CD4-positive, alpha-beta T cell (primary cell): ENCODE measurements at places on chromosomes 6 and 20.

DNA sequence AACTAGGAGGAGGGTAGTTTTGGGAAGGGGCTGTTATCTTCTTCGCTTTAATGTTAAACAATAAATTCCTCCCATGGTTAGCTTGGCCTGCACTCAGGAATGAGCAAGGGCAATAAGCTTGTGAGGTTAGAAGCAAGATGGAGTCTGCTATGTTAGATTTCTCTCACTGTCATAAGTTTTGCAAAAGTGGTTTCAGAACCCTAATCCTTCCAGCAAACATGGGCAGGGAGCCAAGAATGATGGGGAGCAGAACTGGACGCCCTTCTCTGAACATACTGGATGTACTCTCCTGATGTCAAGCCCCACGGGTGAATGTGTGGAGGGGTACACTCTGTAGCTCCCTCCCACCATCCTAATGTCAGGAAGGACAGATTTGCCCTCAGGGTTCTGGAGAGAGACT lies 22.3 kb downstream of the C6orf163 start:
- H3K27ac ChIP-seq: no peak overlapping the region
- no peaks in the 10 kb centered on the region for H3K4me1 ChIP-seq
- no peaks in the 10 kb centered on the region for H3K36me3 ChIP-seq
- DNase-seq: no peak

DNA sequence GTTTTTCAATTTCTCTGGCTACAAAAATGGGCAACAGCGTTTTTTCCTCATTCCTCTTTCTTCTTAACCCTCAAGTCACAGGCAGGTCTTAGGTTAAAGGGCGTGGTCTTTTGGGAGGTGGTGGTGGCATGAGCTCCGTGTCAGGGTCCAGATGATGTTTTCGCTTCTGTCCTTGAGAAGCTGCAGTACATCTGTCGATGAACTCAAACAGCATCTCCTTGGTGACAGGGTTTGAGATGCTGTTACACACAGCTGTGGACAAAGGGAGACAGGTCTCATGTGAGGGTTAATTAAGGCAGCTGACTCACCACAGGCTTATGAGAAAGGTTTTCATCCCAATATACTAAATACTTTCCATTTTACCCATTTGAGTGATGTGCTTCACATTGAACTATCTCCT lies 350.8 kb downstream of the RNGTT start:
- no peaks in the 10 kb centered on the region for H3K27me3 ChIP-seq
- H3K4me3 ChIP-seq: no peak overlapping the region
- H3K36me3 ChIP-seq: peaks cover 16% of the 10 kb centered on the region
- DNase-seq: no peak
- no peaks in the 10 kb centered on the region for H3K4me1 ChIP-seq

DNA sequence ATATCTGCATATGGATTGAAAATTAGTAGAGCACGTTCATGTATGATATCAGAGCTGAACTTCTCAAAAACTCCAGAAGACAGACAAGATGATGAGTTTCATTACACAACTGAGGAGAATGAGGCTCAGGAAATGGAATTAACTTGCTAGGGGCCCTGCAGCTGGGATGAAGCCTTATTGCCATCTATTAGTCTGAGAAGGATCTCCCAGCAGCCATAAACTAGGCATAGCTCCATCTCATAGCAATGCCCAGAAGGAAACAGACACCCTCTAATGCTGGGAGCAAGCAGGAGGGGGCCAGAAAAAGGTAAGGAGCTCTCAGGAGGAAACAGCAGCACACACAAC lies 18.0 kb downstream of the TFEB start:
- H3K4me3 ChIP-seq: no peak overlapping the region
- no peaks in the 10 kb centered on the region for H3K27me3 ChIP-seq
- H3K36me3 ChIP-seq: peaks cover 2% of the 10 kb centered on the region
- H3K27ac ChIP-seq: no peak overlapping the region
- DNase-seq: no peak
- H3K4me1 ChIP-seq: peaks cover 6% of the 10 kb centered on the region

GRCh38 chr6:76984572-76984971 lies 478.7 kb downstream of the HTR1B start:
- DNase-seq: no peak
- no peaks in the 10 kb centered on the region for H3K36me3 ChIP-seq
- no peak overlapping the region for H3K27ac ChIP-seq
- H3K4me1 ChIP-seq: no peaks in the 10 kb centered on the region

DNA sequence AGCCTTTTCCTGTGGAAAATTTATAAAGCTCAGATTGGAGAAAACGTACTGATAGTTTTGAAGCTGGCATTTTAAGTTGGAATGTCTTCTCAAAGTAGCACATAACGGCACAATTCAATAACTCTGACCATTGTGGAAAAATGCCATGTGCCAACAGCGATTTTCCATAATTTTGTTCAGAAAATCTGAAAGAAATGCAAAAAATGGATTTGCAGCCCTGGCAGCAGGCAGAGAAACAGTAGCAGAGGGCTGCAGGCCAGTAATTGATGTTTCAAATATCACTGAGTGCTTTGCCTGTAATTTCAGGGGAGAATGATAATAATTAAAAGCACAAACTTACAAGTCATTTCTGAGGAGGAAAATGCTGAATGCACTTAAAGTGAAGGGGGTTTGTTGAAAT lies 507.4 kb downstream of the MAFB start:
- no peaks in the 10 kb centered on the region for H3K27me3 ChIP-seq
- no peaks in the 10 kb centered on the region for H3K36me3 ChIP-seq
- H3K27ac ChIP-seq: no peak overlapping the region
- H3K4me3 ChIP-seq: no peak overlapping the region
- DNase-seq: no peak

DNA sequence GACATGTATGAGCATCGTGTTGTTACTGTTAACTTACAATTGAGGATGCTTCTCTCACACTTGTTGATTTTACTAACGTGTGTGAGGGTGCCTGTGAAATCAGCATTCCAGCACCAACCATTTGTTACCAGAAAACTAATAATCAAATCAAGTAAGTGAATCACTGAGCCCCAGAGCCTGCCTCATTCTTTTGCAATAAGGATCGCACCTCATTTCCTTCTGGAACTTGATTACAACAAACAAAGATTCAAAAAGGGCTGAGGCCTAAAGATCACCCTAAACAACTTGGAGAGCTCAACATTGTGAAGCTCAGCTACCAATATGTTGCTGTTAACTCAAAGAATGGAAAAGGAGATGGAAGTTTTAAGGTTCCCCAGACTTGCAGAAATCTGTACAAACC lies 274.7 kb downstream of the TFAP2A start:
- no peak overlapping the region for H3K4me3 ChIP-seq
- H3K4me1 ChIP-seq: no peaks in the 10 kb centered on the region
- H3K36me3 ChIP-seq: no peaks in the 10 kb centered on the region
- DNase-seq: no peak
